Endothelial cell of umbilical vein (primary cell): ENCODE measurements at places on chromosomes 6 and 20. TPM values are rescaled to one million over a fixed set of nuclear protein-coding genes. Genes with fewer than 3 reads are reported as not detected.

DNA sequence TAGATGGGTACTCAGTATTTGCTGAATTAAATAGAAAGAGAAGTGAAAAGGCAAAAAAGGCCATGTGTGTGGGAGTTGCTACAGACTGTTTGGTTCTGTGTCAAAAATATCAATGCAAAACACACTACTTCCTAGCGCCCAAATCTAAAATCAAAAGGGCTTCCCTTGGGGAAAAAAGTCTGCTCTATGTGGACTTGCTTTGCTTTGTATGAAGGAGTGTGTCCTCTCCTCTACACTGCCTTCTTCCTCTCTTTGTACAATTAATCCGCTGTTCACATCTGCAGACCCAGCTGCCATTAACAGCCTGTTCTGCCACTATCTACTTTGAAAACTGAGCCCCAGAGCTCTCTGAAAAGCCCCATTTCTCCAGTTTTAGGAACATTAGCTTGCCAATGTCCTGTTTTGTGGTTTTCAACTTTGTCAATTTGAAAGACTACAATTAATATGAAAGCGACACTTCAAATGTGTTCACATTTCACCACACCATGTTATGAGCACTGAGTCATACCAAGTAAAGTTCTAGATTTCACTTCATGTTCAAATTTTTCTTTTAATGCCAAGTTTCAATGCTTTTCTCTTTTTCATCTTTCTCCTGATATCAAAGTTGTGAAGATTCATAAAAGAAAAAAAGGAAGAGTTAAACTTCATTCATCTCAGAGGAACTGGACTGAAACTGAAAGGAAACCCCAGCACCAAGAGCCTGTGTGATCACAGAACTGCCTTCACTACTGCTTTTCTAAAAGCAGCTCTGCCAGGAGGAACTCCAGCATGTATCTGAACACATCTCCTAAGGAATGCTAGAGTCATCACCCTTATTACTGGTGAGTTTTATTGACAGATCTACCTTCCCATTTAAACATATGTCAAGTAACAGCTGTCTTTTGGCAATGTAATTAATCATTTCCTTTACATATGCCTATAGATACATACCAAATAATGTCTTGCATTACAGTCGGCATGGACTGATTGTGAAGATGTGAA is 102.6 kb downstream of the KIF13A start:
- no peak for DNase-seq

DNA sequence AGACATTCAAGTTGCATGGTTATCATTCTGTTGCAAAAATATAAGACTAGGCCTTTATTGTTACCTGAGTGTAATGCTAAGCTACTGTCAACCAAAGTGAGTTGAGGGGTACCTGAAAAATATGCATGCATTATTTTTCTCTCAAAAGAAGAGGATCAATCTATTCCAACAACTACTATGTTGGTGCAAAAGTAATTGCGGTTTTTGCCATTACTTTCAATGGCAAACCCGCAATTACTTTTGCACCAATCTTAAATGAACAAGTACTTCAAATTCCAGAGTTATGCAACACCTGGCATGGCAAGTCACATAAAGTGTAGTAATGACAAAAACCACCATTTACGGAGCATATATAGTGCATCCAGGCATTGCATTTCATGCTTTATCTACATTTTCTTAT is 307.0 kb upstream of the NOX3 start:
- DNase-seq = no peak

The MCCD1 gene
- not detected in 2 replicates for polyA plus RNA-seq

The OPN5 gene
- polyA plus RNA-seq = 0.02 TPM in 1 of 2 replicates, not detected in the other

DNA sequence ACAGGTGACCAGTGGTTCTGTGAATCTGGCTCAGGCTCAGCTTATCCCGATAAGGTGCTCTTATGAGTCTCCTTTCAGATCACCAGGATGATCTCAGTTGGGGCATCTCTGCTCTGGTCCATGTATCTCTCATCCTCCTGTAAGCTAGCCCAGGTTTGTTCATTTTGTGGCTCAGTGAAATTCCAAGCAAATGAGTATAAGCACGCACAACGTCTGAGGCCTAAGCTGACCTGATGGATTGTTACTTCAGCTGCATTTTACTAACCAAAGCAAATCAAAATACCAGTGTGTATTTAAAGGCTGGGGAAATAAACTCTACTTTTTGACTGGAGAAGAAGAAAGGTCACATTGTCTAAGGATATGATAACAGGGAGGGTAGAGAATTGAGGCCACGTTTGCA is 551.0 kb upstream of the BTBD3 start:
- DNase-seq = no peak

GRCh38 chr20:52234302-52235045 is 42.9 kb upstream of the ZFP64 start:
- no peak for DNase-seq

DNA sequence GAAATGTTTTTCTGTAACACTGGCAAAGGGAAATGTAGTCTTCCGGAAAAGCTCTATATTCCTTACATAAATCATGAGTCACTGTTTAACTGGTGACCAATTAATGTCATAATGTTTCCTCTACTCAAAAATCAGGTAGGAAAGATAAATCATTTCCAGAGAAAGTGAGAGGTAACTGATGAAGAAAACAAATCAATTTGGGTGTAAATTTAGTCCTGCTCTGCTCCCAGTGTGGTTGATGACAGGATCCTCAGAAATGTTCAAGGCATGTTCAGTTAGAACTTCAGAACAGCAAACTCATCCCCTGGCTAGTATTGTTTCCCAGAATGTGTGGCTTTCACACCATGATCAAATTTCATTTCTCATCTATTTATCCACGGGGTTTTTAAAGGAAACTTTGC is 38.8 kb upstream of the SPACA1 start:
- no peak for DNase-seq

- DNase-seq = peak; percentile 51
Measured at GRCh38 chr6:87093651-87094050, 1.3 kb downstream of the CGA start.

DNA sequence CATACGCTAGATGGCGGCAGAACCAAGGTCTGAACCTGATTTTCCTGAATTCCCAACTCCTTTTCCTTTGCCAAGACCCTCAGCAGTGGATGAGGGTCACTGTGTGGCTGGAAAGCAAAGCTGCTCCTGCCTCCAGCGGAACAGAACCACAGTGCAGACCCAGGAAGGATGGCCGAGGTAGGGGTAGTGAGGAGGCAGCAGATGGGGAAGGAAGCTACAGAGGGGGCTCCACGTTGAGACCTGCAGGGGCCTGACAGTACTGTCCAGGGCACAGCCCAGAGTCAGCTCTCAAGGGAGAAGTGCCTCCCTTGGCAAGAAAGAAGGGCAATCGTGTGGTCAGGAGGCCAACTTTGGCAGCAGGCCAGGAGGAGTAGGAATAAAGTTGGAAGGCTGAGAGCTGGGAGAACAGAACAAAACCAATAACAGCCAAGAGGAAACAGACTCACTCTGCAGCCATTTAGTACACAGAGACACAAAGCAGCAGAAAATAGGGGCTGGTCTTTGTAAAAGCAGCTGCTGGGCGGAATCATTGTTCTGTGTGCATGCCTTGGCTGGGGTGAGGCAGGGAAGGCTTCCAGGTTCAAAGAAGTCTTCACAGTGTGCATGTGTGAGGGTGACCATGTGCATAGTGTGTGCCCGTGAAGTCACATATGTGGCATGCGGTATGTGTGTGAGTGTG is 3.1 kb downstream of the GABRR2 start:
- peak; percentile 95 for DNase-seq

DNA sequence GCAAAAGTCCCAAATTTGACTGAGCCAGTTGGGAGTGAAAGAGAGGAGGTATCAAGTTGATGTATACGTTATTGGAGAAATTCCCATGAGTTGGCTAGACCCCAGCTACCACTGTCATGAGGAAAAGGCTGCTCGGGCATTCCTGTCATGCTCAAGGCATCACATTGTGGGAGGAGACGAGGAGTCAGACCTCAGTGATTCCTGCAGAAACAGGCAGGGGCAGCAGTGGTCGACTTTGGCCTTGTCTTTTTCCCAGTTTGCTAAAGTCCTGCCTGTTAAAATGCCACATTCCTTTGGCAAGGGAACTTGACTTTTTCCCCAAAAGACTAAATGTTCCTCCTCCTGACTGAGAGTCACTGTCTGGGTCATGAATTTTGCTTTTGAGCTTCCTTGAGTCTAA is 295.5 kb upstream of the HS3ST5 start:
- no peak for DNase-seq
